ENCODE measurements at places on chromosomes 11 and 22.
A peak's percentile ranks its signal among the peaks of the same experiment; 100 is the strongest.

DNA sequence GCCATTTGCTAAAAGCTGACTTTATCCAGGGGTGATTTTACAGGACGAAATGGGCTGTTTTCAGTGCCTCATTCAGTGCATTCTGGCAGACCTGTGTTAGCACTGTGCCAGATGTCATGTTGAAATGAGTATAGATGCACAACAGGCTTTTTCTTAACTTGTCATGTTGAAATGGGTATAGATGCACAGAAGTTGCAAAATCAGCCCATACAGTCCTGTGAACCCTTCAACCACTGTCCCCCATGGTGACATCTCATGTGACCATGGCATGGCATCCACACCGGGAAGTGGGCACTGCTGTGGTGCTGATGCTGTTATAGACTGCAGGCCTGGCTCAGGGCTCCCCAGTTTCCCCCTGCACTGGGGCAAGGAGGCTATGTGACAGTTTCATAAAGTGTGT is 2.5 kb downstream of the TALDO1 start:
- no peak for DNase-seq

GRCh38 chr11:134471087-134471715 is 59.2 kb upstream of the B3GAT1 start:
- no peak for DNase-seq

DNA sequence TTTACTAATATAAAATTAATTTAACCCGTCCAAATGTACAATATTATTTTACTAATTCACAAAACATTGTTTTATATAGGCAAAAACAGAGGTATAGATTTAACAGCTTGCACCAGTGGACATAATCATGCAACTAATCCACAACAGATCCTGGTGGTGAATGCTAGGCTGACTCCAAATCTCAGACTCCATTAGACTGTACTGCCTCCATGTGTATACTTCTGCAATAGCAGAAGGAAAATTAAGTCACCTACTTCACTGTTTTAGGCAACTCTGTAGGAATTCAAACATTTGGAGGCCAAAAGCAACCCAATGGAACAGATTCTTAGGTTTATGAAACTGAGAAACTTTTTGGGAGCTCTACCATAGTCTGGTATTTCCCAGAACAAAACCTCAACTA is 30.0 kb upstream of the RAB39A start:
- peak; percentile 27 for DNase-seq

DNA sequence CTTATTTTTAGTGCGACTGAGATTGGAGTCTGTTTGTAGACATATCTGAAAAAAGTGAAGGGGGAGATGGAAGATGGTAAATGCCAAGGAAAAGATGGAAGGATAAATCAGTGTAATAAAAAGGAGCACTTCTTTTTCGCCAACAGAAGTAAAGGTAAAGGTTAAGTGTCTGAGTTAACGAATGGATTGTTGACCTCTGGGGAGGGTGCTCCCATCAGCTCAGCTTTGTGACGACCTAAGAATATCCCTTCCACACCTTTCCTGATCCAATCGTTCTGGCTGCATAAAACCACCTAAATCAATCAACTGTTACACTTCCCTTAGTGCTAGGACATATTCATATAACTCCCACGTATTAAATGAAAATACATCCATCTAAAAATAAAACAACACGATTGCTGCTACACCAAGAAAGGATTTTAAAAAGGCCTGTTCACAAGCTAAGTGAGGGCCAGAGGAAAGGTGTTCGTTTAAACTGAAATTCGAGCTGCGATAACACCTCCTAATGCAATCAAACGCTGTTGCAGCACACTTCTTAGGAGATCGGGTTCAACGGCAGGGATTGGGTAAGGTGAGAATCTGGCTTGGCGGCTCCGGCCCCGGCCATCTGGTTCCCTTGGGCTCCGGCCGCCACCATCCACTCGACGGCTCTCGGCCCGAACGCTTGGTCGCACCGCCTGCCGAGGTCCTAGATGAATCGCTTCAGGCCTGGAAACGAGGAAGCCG is 658 bp downstream of the C11orf71 start:
- peak; percentile 17 for DNase-seq

DNA sequence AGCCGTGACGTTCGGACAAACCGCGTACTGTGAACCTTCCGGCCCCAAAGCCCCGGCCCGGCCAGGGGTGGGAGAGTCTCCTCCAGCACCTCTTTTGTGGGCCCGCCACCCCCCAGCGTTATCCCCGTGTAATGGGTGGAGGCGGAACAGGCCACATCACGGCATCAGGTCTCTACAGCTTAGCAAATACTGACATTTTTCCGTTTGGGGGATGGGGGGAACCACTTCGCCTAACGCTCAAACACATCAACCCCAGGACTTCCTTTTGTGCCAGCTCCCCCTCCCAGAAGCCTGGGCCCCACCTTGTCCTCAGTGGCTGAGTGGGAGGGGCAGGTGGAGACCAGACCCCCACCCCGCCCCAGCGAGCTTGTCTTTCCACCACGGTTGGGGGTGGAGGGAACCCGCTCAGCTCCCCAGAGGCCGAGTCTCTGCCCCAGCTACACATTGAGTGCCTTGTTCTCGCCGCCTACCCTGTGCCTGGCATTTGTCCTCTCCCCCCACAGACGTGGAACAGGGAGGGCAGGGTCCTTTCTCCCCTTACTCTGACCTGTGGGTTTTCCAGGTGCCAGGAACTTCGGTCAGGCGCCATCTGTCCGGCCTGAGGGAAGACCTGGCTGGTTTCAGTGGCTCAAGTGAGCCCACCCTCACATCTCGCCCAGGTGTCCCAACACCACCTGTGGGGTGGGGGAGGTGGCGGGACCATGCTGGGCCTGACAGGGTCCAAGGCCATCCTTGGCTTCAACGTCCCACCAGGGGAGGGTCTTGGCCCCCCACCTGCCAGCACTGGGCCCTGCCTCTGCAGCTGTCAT is 29.6 kb downstream of the SBF1 start:
- peak; percentile 46 for DNase-seq

All from CD4-positive, alpha-beta T cell treated with Interleukin-4 for 4 hours (primary cell).